ENCODE measurements at places on chromosomes 6 and 20.

DNA sequence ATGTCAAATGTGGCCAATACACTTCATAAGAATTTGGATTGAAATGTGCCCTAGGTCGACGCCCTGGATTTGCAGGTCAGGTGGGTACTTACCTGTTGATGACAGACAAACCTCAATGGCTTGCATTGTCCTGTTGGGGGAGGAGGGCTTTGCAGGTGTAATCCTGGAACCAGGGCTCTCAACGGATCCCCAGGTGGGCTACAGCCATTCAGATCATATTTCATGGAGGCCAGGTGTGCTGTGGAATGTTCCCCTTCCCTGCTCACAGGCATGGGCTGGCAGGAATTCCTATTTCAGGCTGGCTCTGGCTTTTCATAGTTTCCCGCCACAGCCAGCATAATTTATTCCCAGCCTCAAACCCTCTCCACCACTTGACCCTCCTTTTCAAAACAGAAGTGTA lies 254.7 kb downstream of the SMOC2 start:
- no peak for DNase-seq
- no peaks in the 10 kb centered on the region for H3K4me1 ChIP-seq
- H3K27ac ChIP-seq, result no peak overlapping the region
- no peak overlapping the region for H3K4me3 ChIP-seq
- H3K27me3 ChIP-seq, result peaks cover 5% of the 10 kb centered on the region

DNA sequence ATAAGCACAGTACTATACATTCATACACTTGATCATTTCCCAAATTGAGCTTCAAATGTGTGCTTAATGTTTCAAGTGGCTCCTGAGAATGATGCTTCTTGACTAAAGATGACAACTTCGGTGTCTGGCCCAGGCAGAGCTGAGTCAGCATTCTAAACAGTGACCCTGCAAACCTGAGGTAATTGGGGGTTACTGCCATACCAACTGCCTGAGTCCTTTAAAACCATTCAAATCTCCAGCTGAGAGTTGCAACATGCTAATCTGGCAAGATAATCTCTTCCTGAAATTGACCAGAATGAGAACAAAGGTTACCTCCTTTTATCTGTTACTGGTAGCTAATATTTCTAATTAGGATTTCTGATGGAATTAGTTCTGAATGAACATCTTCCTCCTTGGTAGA lies 8.2 kb downstream of the BACH2 start:
- H3K4me1 ChIP-seq, result peaks cover 27% of the 10 kb centered on the region
- H3K27ac ChIP-seq, result no peak overlapping the region
- H3K36me3 ChIP-seq, result no peaks in the 10 kb centered on the region
- no peaks in the 10 kb centered on the region for H3K27me3 ChIP-seq
- DNase-seq, result no peak

- no peaks in the 10 kb centered on the region for H3K27me3 ChIP-seq
- no peak for DNase-seq
- H3K36me3 ChIP-seq, result no peaks in the 10 kb centered on the region
- H3K4me1 ChIP-seq, result peaks cover 10% of the 10 kb centered on the region
- no peak overlapping the region for H3K4me3 ChIP-seq
Observed at GRCh38 chr6:11586117-11586516, 48.6 kb downstream of the TMEM170B start.

DNA sequence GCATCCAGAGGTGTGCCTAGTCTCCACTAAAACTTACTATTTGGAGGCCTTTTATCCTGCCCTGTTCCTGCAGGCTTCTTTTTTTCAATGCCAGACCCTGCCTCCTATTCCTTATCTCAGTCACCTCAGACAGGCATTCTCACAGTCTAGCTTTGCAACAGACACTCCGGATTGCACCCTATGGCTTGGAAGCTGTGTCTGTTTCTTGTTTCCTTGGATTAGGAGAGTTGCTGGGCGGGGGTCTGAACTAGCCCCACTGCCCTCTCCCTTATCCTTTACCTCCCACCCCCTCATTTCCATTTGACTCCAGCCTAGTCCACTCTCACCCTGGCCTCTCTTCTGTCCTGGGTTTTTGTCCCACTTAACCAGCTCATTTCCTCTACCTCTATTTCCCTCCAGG lies 228.1 kb upstream of the CITED2 start:
- H3K36me3 ChIP-seq, result no peaks in the 10 kb centered on the region
- peaks cover 7% of the 10 kb centered on the region for H3K4me1 ChIP-seq
- no peaks in the 10 kb centered on the region for H3K27me3 ChIP-seq
- no peak for DNase-seq
- no peak overlapping the region for H3K27ac ChIP-seq
- H3K4me3 ChIP-seq, result no peak overlapping the region

- H3K27me3 ChIP-seq, result peaks cover 6% of the 10 kb centered on the region
- H3K36me3 ChIP-seq, result peaks cover 26% of the 10 kb centered on the region
- H3K27ac ChIP-seq, result no peak overlapping the region
- peak; percentile 64 for DNase-seq
- peaks cover 37% of the 10 kb centered on the region for H3K4me1 ChIP-seq
Observed at GRCh38 chr6:170281331-170282292, 9.3 kb downstream of the DLL1 start.

- H3K4me1 ChIP-seq, result peaks cover 7% of the 10 kb centered on the region
- no peak overlapping the region for H3K27ac ChIP-seq
- no peak overlapping the region for H3K4me3 ChIP-seq
- no peak for DNase-seq
Observed at GRCh38 chr20:63009988-63010769, 3.4 kb upstream of the BHLHE23 start.

DNA sequence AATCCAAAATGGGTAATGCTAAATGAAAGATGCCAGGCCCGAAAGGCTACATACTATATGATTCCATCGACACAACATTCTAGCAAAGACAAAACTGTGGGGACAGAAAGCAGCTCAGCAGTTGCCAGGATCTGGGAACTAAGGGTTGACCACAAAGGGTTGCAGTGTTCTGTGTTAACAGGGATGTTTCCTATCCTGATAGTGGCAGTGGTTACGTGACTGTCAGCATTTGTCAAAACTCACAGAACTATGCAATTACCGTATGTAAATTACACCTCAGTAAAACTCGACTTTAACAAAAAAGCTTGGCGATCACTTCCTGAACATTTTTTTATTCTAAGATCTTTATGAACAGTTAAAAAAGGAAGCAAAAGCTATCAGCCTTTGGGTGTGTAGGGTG lies 83.9 kb downstream of the BANF2 start:
- H3K4me3 ChIP-seq, result no peak overlapping the region
- H3K27me3 ChIP-seq, result no peaks in the 10 kb centered on the region
- H3K27ac ChIP-seq, result no peak overlapping the region
- H3K4me1 ChIP-seq, result no peaks in the 10 kb centered on the region

- no peaks in the 10 kb centered on the region for H3K27me3 ChIP-seq
- no peaks in the 10 kb centered on the region for H3K4me1 ChIP-seq
- no peak overlapping the region for H3K4me3 ChIP-seq
- no peak for DNase-seq
Observed at GRCh38 chr6:167467793-167468431, 143.0 kb downstream of the TTLL2 start.

- H3K27ac ChIP-seq, result no peak overlapping the region
- no peak for DNase-seq
- no peak overlapping the region for H3K4me3 ChIP-seq
- no peaks in the 10 kb centered on the region for H3K27me3 ChIP-seq
- no peaks in the 10 kb centered on the region for H3K4me1 ChIP-seq
- no peaks in the 10 kb centered on the region for H3K36me3 ChIP-seq
Observed at GRCh38 chr6:165969184-165969583, 198.5 kb downstream of the TBXT start.

- peaks cover 13% of the 10 kb centered on the region for H3K4me1 ChIP-seq
- no peaks in the 10 kb centered on the region for H3K36me3 ChIP-seq
- no peaks in the 10 kb centered on the region for H3K27me3 ChIP-seq
- DNase-seq, result peak; percentile 58
Observed at GRCh38 chr20:8854571-8854970, 214.3 kb upstream of the PLCB4 start.

GRCh38 chr6:1815827-1816452 lies 206.2 kb downstream of the FOXC1 start:
- no peaks in the 10 kb centered on the region for H3K27me3 ChIP-seq
- no peaks in the 10 kb centered on the region for H3K36me3 ChIP-seq
- H3K4me1 ChIP-seq, result peaks cover 6% of the 10 kb centered on the region
- H3K27ac ChIP-seq, result no peak overlapping the region

DNA sequence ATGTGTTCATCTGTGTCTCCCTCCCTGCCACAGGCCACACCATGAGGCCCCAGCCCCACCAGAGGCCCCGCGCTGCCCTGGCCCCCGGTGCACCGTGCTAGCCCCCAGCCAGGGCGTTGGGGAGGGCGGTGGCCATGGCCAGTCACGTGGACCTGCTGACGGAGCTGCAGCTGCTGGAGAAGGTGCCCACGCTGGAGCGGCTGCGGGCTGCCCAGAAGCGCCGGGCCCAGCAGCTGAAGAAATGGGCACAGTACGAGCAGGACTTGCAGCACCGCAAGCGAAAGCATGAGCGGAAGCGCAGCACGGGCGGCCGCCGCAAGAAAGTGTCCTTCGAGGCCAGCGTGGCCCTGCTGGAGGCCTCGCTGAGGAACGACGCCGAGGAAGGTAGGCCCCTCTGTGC lies 30.3 kb downstream of the PPP1R16B start:
- no peak overlapping the region for H3K4me3 ChIP-seq
- H3K27ac ChIP-seq, result no peak overlapping the region
- H3K27me3 ChIP-seq, result peaks cover 5% of the 10 kb centered on the region
- DNase-seq, result no peak
- H3K4me1 ChIP-seq, result no peaks in the 10 kb centered on the region

- H3K36me3 ChIP-seq, result no peaks in the 10 kb centered on the region
- no peaks in the 10 kb centered on the region for H3K4me1 ChIP-seq
- H3K27me3 ChIP-seq, result peaks cover 44% of the 10 kb centered on the region
- H3K27ac ChIP-seq, result no peak overlapping the region
- no peak overlapping the region for H3K4me3 ChIP-seq
Observed at GRCh38 chr20:47815416-47815806, 30.1 kb upstream of the SULF2 start.

DNA sequence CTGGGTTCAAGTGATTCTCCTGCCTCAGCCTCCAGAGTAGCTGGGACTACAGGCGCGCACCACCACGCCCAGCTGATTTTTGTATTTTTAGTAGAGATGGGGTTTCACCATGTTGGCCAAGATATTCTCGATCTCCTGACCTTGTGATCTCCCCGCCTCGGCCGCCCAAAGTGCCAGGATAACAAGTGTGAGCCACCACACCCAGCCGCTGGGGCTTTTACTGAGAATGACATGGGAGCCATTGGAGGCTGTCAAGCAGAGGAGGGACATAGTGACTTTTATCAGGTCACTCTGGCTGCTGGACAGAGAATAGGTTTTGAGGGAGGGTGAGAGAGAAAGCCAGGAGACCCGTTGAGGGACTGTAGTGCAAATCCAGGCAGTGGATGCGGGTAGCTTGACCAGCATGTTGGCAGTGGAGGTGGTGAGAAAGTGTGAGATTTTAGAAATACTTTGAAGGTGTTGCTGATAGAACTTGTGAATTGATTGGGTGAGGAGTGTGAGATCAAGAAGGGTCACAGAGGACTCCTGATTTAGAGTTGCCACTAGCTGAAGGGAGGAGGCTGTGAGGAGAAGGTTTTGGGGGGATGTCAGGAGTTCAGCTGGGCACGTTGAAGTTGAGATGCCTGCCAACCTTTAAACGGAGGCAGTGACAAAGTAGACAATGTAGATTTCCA lies 14.7 kb downstream of the ZNF341 start:
- peaks cover 18% of the 10 kb centered on the region for H3K36me3 ChIP-seq
- H3K27me3 ChIP-seq, result no peaks in the 10 kb centered on the region
- no peak overlapping the region for H3K27ac ChIP-seq
- no peaks in the 10 kb centered on the region for H3K4me1 ChIP-seq
- DNase-seq, result no peak
- H3K4me3 ChIP-seq, result no peak overlapping the region

DNA sequence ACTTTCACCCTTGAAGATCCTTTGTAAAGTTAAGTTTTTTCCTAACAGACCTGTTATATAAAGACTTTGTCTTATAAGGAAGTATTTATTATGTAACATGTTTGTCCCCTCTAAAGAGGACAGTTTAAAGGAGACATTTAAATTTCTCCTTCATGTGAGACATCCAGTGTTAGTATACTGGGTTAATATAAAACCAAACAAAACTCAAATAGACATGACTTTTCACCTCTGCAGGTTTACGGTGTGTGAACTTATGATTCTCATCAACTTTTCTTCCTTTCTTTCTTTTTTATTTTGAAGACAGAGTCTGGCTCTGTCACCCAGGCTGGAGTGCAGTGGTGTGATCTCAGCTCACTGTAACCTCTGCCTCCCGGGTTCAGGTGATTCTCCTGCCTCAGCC lies 17.4 kb upstream of the MPC1 start:
- H3K36me3 ChIP-seq, result no peaks in the 10 kb centered on the region
- DNase-seq, result no peak
- no peak overlapping the region for H3K27ac ChIP-seq
- H3K4me1 ChIP-seq, result no peaks in the 10 kb centered on the region

DNA sequence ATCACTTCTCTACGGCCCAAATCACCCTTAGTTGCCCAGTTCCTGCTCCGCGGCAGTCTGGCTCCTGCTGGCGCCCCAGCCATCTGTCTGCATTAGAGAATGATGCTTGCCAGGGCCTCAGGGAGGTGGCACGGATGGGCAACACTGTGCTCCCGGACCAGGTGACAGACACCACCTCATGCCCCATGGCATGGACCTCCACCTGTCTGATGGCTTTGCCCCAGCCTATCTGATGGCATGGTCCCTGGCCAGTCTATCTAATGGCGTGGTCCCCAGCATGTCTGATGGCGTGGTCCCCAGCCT lies 18.8 kb upstream of the MRGBP start:
- no peak overlapping the region for H3K27ac ChIP-seq
- peaks cover 8% of the 10 kb centered on the region for H3K27me3 ChIP-seq
- H3K4me1 ChIP-seq, result peaks cover 11% of the 10 kb centered on the region
- H3K36me3 ChIP-seq, result no peaks in the 10 kb centered on the region

GRCh38 chr6:102015431-102015830 lies 621.9 kb downstream of the GRIK2 start:
- H3K36me3 ChIP-seq, result no peaks in the 10 kb centered on the region
- H3K27ac ChIP-seq, result no peak overlapping the region
- H3K27me3 ChIP-seq, result no peaks in the 10 kb centered on the region
- no peak overlapping the region for H3K4me3 ChIP-seq

- no peaks in the 10 kb centered on the region for H3K4me1 ChIP-seq
- no peaks in the 10 kb centered on the region for H3K36me3 ChIP-seq
- H3K27ac ChIP-seq, result no peak overlapping the region
- DNase-seq, result no peak
- H3K27me3 ChIP-seq, result no peaks in the 10 kb centered on the region
- H3K4me3 ChIP-seq, result no peak overlapping the region
Observed at GRCh38 chr20:46674253-46675083, 14.8 kb downstream of the TP53RK start.

- DNase-seq, result no peak
- peaks cover 7% of the 10 kb centered on the region for H3K27me3 ChIP-seq
- no peaks in the 10 kb centered on the region for H3K36me3 ChIP-seq
- H3K27ac ChIP-seq, result no peak overlapping the region
- H3K4me1 ChIP-seq, result no peaks in the 10 kb centered on the region
Observed at GRCh38 chr6:32397252-32397920, 9.6 kb downstream of the BTNL2 start.

GRCh38 chr6:149037051-149037671 lies 280.4 kb upstream of the TAB2 start:
- no peak overlapping the region for H3K27ac ChIP-seq
- no peak overlapping the region for H3K4me3 ChIP-seq
- H3K27me3 ChIP-seq, result no peaks in the 10 kb centered on the region
- DNase-seq, result no peak
- H3K4me1 ChIP-seq, result peaks cover 3% of the 10 kb centered on the region
- no peaks in the 10 kb centered on the region for H3K36me3 ChIP-seq

- H3K27ac ChIP-seq, result peak overlapping the region; percentile 61
- no peaks in the 10 kb centered on the region for H3K27me3 ChIP-seq
- no peaks in the 10 kb centered on the region for H3K36me3 ChIP-seq
- no peak overlapping the region for H3K4me3 ChIP-seq
- peaks cover 37% of the 10 kb centered on the region for H3K4me1 ChIP-seq
Observed at GRCh38 chr6:11766589-11767450, 11.8 kb downstream of the ADTRP start.

GRCh38 chr20:4483961-4484360 lies 237.7 kb upstream of the PRND start:
- no peak overlapping the region for H3K27ac ChIP-seq
- no peak overlapping the region for H3K4me3 ChIP-seq
- DNase-seq, result no peak
- no peaks in the 10 kb centered on the region for H3K27me3 ChIP-seq
- no peaks in the 10 kb centered on the region for H3K36me3 ChIP-seq
- no peaks in the 10 kb centered on the region for H3K4me1 ChIP-seq

Data from upper lobe of right lung (tissue), 1 donor.